ENCODE measurements at places on chromosomes 5 and 9.
A peak's percentile ranks its signal among the peaks of the same experiment; 100 is the strongest.

GRCh38 chr9:76591256-76591950 is 132.4 kb downstream of the GCNT1 start:
- peak; percentile 56 for DNase-seq

- DNase-seq, result no peak
These were observed 32.4 kb downstream of the LHX3 start for GRCh38 chr9:136172412-136173079.

DNA sequence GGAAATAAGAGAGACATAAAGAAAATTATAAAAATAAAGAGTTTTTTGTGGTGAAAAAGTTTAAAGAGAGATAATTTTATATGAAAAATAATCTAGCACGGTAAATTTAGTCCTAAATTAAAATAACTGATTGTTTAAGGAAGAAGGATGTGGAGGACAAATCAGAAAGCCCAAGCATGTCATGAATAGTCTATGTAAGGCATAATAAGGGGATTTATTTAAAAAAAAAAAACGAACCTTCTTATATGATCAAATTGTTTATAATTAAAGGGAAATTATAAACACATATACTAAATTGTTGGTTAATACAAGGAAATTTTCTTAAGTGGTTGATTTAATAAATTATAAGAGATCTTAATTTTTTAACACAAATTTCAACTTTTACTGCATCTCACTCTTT is 551.8 kb upstream of the TYRP1 start:
- DNase-seq, result no peak

DNA sequence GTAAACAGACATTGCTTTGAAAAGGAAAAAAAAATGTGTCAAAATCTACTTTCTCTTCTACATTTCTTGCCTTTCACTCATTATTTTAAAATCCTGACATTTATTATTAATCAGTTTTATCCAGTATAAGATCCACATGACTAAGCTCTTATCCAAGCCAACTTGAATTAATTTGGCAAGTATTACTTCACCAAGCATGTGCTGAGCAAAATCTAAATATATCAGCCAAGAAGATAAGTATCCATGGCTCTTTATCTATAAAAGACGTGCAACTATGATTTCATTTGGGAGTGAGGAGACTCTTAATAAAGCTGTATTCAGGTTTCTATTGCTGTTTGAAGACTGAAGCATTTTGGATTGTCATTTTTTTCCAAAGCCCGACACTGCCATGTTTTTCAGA is 221.3 kb downstream of the TRIM36 start:
- DNase-seq, result no peak

GRCh38 chr5:107815109-107815508 is 144.4 kb upstream of the EFNA5 start:
- DNase-seq, result no peak

DNA sequence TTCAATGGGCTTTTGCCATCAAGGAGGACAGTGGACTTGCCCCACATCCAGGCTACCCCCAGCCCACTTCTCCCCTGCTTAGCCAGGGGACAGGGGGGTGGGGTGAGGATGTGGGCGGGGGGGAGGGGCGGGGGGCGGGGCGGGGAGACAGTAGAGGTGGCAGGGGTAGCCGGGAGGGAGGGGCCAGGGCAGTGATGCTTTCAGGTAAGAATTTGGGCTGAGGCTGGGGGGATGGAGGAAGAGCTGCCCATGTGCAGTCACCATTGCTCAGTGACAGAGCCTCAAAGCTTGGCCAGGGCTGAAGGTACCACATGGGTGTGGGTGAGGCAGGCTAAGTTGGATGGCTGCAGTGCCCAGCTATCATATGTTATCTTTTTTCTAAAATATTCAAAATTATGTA is 40.7 kb upstream of the HNRNPA0 start:
- DNase-seq, result no peak

GRCh38 chr9:72334658-72335337 is 30.2 kb downstream of the ZFAND5 start:
- no peak for DNase-seq

DNA sequence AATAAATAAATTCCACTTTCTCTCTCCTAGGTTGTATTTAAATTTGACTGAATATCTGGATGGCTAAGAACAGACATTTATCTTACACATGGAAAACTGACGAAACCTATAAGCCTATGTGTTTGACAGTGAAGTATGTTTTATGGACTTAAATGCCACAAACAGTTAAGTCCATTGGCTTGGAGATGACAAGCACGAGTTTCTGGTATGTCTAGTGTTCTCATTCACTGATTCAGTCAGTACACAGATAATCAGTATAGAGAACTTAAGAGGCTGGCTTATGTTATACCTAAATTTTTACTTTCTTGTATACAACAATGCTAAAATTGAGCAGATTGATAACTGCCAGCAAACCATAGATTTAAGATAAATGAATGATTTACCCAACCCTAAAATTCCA is 38.9 kb downstream of the SNAPC3 start:
- no peak for DNase-seq

- DNase-seq, result no peak
These were observed 36.6 kb upstream of the MYOT start for GRCh38 chr5:137831105-137831504.

DNA sequence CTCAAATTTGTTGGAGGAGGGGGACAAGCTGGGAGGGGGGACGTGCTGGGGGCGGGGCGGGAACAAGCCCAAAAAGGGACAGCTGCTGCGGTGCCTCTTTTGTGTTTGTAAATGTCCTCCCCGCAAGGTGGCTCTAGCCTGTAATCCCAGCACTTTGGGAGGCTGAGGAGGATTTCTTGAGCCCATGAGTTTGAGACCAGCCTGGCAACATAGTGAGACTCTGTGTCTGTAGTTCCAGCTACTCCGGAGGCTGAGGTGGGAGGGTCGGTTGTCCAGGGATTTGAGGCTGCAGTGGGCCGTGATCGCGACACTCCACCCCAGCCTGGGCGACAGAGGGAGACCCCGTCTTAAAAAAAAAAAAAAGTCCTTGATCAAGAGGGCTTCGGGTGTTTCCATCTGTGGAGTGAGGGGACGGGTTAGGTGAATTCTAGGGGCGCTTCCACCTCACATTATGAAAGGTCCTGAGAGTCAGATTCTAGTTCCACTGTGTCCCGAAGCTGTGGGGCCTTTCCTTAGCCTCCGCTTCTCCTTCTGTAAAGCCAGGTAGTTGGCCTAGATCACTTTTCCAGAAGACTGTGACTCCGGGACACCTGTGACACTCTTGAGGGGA is 779 bp upstream of the CTNNA1 start:
- DNase-seq, result no peak

- no peak for DNase-seq
These were observed 8.8 kb downstream of the ARPC5L start for GRCh38 chr9:124870723-124871122.

- no peak for DNase-seq
These were observed 192.8 kb downstream of the MAN2A1 start for GRCh38 chr5:109882546-109882945.

GRCh38 chr5:81761270-81761669 is 10.4 kb upstream of the SSBP2 start:
- DNase-seq, result no peak

DNA sequence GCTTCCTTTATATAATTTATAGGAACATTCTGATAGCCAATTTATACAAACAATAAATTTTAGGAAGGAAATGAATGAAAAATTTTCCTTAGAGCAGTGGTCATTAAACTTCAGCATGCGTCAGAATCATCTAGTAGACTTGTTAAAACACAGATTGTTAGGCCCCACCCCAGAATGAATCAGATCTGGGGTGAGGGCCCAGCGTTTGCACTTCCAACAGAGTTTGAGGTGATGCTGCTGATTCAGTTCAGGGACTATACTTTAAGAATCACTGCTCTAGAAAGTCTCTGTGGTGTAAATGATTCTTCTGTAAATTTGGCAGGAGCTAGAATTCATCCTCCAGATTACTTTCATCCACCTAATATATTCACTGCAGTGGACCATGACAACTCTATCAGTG is 80.4 kb downstream of the SLC12A2 start:
- peak; percentile 16 for DNase-seq

DNA sequence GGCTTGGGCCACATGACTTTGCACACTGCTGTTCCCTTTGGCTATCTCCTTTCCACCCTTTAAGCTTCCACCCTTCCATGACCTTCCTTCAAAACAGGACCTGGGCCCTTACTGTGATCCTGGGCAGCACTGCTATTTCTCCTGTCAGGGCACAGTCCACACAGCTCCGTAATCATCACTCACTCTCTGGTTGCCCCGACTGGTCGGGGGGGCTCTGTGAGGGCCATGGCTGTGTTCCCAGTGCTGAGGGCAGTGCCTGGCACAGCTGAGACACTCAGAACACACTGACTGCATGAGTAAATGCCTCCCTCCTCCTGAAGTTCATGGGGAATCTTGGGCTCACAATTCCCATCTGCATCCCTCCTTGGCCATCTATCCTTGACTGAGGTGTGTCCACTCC is 12.2 kb downstream of the TRAF1 start:
- DNase-seq, result no peak

- DNase-seq, result no peak
These were observed 68.5 kb downstream of the FOXD1 start for GRCh38 chr5:73380041-73380440.
